Smooth muscle cell of the brain vasculature (primary cell): ENCODE measurements at places on chromosomes 1 and 21.

- no peak for DNase-seq
Measured at GRCh38 chr21:25179116-25179515, 428.2 kb downstream of the MRPL39 start.

DNA sequence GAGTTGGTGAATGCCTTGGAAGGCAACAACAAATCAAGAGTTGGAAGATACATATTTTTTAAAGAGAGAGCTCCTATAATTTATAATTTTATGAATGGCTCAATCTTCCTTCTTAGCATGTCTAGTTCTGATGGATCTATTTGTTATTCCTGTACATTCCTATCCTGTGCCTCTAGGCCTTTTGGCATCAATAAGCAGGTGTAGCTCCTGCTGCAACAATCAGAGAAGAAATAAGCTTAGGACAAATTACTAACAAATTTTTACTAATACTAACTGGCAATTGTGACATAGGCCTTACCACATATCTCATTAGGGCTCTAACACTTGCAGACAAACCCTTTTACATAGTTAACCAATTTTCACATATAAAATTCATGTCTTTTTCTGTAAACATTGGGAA is 682.0 kb downstream of the LTN1 start:
- DNase-seq: no peak

- DNase-seq: no peak
Measured at GRCh38 chr1:234396092-234396491, 22.8 kb downstream of the COA6 start.

DNA sequence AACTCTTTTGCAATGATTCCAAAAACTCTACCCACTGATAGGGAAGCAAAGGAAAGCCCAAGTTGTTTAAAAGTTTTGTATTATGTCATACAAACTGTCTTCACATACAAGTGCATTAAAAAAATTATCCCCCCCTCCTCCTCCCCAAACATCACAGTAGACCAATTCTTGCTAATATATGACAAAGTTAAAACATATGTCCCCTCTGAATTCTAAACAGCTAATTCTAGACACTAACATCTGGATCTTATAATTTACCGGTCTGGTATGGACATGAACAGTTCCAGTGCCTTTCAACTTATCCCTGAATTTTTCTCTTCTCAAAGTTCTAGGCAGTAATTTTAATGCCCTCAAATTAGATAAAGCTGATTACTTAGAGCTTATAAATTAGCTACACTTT is 13.4 kb downstream of the RIT1 start:
- no peak for DNase-seq

DNA sequence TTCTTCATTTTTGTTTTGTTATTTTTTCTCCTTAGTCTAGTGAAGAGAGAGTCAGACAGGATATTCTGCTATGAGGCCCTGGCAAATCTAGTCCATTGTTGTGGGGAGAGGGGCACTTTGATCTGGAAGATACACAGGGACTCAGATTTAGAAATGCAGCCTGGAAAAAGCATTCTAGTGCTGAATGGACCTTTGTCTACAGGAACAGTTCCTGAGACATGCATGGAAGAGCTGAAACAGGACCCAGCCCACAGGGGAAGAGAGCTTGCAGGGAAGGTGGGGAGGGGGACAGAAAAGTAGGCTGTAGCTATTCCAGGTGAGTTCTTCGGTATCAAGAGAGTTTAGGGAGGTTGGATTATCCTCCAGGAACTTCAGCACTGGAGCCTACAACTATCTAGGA is 98.5 kb downstream of the AKT3 start:
- no peak for DNase-seq

GRCh38 chr1:168102487-168102886 is 34.2 kb downstream of the GPR161 start:
- no peak for DNase-seq

GRCh38 chr1:41222496-41222895 is 19.6 kb downstream of the SCMH1 start:
- no peak for DNase-seq

GRCh38 chr1:232534552-232535517 is 95.1 kb downstream of the SIPA1L2 start:
- DNase-seq: no peak

DNA sequence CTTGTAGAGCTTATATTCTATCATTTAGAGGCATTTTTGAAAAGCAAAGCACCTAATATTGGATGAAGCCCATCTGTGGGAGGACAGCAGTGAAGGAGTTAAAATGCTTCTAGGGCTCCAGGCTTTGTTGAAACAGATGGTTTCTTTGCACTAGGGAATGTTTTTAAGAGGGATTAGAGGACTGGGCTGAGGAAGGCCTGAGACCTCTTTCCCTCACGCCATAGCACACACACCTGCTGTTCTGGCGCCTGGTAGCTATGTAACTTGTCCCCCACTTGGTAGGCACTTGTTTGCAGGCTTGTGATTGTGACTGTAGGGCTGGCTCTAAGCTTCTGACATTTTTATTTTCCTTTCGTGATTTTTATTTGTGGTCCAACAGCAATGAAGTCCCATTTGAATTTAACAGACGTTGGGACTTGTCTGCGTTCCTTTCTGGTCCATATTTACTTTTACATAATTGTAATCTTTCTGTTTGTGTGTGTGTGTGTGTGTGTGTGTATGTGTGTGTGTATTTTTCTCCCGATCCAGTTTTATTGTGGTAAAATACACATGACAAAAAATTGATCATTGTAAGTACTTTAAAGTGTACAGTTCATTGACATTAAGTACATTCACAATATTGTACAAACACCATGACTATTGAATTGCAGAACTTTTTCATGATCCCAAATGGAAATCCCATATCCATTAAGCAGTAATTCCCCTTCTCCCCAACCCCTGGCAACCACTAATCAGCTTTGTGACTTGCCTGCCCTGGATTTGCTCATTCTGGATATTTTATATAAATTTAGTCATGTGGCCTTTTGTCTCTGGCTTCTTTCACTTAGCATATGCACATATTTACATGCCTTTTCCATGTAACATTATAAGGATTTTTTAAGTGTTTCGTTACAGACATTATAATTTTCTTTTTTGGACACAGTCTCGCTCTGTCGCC is 33.5 kb upstream of the MACF1 start:
- DNase-seq: no peak

DNA sequence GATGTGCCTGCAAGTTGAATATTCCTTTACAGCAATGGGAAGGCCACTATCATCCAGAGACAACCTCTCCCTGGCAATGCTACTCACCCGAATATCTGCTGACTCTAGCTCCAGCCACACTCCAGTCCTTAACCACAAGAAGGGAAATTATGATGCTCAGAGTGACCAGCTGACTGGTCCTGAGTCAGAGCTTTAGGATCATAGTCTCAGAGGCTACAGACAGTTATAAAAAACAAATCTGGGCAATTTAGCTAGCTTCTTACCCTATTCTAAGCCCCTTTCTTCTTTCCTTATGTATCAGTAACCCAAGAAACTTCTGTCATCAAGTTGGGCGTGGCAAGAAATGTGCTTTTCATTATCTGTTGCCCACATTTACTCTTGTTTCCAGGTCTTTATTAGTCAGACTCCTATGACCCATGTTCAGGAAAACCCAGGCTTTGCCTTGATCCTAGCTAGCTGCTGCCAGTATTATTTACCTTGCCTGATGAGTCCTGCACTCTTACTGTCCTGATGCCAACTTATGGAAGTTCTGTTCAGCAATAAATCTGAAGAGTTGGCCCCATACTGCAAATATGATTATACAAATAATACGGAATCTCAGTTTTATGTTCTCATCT is 207.0 kb downstream of the TTLL7 start:
- no peak for DNase-seq

DNA sequence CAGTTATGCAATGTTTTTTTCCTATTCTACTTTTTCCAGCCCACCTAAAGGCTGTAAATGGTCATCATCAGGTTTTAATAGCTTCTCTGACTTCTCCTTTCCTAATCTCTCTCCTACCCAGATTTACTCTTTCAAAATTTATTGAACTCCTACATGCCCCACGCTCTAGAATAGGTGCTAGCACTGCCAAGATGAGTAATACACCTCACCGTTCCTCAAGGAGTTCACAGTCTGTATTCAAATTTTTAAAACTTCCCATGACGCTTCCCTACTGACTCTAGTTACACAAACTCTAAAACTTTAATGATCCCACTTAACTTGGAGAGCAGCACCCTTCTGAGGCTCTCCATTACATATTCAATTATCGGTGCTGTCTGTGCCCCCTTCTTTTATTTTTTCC is 51.6 kb downstream of the ALG14 start:
- no peak for DNase-seq

DNA sequence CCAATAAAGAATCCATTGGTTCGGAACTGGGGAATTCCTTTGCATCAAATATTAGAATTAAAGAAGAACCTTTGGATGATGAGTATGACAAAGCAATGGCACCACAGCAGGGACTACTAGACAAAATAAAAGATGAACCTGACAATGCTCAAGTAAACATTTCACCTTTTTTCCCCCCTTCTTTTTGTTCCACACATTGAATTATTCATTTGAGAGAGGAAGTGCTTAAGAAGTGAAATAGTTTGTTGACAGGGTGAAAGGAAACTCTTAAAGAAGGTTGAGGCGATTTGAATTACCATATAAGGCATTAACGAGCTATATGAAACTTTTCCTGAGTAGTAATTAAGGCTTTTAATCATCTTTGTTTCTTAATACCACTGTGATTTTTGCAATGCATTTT is 93.1 kb downstream of the ZMYM4 start:
- no peak for DNase-seq

DNA sequence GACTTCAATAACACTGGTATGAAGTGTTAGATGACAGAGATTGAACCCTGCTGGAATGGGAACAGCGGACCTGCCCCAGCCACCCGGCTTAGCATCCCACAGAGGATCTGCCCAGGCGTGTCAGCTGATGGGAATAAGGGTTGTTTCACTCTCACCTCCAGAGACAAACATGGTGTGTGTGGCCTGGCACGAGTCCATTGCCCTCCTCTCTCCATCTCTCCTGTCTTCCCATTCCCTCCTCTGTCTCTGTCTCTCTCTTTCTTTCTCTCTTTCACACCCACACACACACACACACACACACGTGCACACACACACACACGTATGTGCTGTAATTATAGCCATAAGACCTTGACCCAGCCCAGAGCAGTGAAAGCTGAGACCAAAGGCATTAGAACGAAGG is 200.2 kb downstream of the HIVEP3 start:
- no peak for DNase-seq

- DNase-seq: no peak
Measured at GRCh38 chr1:50333595-50333974, 89.7 kb downstream of the DMRTA2 start.

DNA sequence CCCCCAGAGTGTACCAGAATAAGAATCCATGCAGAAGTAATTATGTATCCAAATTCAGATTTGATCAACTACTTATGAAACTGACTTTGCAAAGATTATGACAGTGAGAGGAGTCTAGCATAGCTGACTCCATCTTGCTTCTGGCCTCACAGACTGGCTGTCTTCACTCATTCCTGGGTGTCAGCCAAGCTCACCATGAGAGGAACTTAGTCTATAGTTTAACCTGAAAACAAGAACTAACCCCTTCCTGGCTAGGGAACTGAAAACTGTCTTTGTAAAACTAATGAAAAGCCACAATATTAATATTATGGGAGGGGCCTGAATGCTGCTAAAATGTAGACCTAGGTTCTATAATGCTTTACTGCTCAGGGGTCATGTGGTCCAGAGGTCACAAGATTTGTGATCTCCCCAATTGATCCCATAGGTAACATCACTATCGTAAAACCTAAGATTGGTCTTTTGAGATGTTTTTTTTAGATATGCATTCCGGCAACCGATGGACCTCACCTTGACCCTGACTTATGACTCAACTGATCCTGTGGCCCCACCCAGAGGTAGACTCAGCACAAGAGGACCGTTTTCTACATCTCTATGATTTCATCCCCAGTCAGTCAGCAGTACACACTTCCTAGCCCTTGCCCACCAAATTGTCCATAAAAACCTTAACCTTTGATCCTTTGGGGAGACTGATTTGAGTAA is 55.2 kb downstream of the ATP1B1 start:
- no peak for DNase-seq

- DNase-seq: peak; percentile 43
Measured at GRCh38 chr1:204520834-204521709, 4.9 kb downstream of the MDM4 start.

DNA sequence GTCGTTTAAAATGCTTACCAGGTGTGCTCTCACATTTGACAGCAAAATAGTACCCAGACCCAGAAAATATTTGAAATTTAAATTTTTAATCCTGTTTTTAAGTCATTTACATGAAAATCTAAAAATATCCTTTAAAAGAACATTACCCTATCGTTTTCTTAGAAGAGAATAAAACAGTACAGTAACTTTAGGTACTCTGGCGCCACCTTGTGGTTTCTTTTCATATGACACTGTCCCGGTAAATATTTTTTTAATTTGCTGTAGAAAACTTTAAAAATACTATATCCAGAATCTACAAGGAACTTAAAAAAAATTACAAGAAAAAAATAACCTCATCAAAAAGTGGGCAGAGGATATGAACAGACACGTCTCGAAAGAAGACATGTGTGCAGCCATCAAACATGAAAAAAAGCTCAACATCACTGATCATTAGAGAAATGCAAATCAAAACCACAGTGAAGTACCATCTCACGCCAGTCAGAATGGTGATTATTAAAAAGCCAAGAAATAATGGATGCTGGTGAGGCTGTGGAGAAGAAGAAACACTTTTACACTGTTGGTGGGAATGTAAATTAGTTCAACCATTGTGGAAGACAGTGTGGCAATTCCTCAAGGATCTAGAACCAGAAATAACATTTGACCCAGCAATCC is 129.2 kb downstream of the RGS21 start:
- peak; percentile 31 for DNase-seq

- DNase-seq: no peak
Measured at GRCh38 chr1:221541296-221541695, 200.6 kb downstream of the DUSP10 start.

DNA sequence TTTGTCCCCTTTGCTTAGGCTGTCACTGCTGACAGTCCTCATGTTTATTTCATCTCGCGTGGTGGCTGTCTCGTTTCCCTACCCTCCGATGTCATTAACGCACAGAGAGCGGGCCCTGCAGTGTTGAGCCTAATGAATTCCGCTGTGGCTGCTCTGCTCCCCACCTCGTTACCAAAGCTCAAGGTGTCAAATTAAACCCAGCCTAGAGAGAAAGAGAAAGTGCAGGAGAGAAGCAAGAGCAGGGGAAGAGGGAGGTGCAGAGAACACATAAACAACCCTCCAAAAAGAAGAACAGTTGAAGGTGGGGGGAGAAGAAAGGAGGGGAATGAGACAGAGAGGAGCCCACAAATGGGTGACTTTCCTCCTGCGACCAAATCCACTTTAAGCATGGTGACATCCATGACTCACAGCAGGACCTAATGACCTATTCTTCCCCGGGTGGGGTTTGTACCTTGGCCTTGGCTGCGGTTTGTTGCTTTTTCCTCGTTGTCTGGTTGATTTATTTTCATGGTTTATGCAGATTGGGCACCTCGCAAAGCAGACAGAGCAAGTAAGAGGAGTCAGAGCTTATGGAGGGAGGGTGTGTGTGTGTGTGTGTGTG is 92.5 kb downstream of the PBX1 start:
- DNase-seq: no peak

DNA sequence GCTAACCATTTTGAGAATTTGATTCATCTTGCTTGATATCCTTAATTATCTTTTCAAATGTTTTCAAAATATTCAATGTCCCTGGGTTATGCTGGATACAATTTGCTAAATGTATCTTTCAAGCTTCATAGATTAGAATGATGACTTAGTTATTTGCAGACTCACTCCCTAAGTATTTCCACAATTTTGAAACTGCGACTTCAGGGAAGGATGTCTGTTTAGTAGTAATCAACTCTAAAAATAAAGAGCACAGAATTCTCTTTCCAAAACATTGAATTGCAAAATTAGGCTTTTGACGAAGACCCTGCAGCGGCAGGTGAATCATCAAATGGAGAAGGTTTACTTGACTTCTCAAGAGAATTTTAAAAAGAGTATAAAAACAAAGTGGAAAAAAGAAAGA is 14.2 kb downstream of the RGS1 start:
- DNase-seq: no peak

GRCh38 chr1:206449565-206449964 is 20.7 kb upstream of the IKBKE start:
- no peak for DNase-seq
